ENCODE measurements at places on chromosomes 1 and 21. TPM values are rescaled to one million over a fixed set of nuclear protein-coding genes. Genes with fewer than 3 reads are reported as not detected.

Gene CR1L
- 0.22 TPM for total RNA-seq

GRCh38 chr1:165795894-165796293, 27.2 kb upstream of the TMCO1 start:
- no peak for DNase-seq

DNA sequence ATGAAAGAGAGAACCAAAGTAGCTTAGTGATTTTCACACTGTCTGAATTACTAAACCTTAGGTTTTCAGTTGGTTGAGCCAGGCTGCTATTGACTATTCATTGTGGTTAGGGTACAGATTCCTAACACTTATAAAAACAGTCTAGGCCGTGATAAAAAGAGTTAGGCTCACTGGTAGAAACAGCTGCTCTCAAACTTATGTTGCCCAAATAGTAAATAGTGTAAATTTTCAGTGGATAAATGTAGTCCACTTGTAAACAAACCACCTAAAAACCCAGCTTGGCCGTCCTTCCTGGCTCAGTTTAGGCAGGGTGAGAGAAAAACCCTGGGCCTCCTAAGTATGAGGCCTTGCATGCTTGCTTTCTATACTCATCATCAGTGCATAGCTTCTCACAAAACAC, 34.9 kb downstream of the ARID1A start:
- no peak for DNase-seq

GRCh38 chr1:111768023-111768422, 12.3 kb downstream of the DDX20 start:
- DNase-seq, result no peak

DNA sequence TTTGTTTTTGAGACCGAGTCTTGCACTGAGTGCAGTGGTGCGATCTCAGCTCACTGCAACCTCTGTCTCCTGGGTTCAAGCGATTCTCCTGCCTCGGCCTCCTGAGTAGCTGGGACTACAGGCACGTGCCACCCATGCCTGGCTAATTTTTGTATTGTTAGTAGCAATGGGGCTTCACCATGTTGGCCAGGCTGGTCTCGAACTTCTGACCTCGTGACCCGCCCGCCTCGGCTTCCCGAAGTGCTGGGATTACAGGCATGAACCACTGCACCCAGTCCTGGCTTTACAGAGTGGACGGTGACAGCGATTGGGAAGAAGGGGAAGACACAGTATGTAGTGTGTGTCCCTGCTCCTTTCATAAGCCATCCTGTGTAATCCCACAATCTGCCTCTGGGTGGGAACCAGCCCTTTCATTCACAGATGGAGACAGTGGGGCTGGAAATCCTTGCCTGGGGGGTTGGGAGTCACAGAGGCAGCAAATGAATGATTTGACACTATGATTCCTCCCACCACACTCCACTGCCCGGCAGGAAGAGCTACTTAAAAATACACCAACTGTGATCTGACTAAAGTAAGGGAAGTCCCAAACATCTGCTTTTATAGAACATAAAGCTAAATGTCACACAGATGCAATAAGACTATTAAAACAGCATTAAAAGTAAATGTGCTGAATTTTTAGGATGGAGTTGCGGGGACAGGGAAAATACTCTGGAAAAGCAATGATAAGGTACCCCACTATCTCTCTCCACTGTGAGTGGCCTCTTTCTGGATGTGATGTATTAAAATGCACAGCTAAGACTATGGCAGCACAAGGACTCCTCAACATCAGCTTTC, 4.5 kb downstream of the PARP1 start:
- DNase-seq, result no peak

GRCh38 chr1:71498542-71498941, 417.7 kb upstream of the ZRANB2 start:
- DNase-seq, result no peak

DNA sequence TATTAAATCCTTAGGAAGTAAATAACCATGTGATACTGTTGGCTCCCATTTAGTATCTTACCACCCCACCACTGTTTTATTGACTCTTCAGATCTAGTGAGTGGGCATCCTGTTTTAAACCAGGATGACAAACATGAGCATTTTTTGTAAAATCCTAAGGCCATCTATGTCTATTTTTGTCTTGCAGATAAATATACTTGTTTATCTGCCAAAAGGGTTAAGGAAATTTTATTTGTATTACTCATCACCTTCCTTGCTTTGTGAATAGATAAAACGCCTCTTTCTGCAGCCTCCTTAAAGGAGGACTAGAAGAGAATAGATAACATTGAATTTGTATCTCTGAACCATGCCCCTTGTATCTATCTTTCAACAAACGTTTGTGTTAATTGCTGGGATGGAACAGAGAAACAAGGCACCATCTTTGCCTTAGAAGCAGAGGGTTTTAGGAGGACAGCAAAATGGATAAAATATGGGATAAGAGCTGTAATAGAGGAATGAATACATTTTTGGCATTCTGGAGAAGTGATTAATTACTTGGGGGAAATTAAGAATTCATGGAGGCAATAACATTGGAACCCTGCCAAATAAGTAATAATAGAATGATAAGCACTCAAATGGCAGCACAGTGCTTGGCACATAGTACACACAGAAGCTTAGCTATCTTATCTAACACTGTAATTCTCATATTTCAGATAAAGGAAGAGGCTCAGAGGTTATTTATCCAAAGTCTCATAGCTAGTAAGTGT, 14.7 kb downstream of the YTHDF2 start:
- DNase-seq, result no peak

DNA sequence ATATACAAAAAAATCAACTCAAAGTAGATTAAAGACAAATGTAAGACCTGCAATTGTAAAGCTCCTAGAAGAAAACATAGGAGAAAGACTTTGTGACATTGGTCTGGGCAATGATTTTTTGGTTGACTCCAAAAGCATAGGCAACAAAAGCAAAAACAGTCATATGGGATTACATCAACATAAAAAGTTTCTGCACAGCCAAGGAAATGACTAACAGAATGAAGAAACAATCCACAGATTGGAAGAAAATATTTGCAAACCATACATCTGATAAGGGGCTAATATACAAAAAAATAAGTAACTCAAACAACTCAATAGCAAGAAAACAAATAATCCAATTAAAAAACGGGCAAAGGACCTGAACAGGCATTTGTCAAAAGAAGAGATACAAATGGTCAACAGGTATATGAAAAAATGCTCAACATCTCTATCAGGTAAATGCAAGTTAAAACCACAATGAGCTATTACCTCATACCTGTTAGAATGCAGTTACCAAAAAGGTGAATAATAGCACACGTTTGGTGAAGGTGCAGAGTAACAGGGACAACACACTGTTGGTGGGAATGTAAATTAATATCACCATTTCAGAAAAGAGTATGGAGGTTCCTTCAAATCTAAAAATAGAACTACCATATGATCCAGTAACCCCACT, 173.7 kb upstream of the COA6 start:
- DNase-seq, result no peak

Data from muscle of leg (tissue), 16 donors.